Amygdala (tissue), 56 donors: ENCODE measurements at places on chromosomes 6 and 20.

- no peak for DNase-seq
These were observed 373.2 kb upstream of the MMS22L start for GRCh38 chr6:97656236-97656635.

DNA sequence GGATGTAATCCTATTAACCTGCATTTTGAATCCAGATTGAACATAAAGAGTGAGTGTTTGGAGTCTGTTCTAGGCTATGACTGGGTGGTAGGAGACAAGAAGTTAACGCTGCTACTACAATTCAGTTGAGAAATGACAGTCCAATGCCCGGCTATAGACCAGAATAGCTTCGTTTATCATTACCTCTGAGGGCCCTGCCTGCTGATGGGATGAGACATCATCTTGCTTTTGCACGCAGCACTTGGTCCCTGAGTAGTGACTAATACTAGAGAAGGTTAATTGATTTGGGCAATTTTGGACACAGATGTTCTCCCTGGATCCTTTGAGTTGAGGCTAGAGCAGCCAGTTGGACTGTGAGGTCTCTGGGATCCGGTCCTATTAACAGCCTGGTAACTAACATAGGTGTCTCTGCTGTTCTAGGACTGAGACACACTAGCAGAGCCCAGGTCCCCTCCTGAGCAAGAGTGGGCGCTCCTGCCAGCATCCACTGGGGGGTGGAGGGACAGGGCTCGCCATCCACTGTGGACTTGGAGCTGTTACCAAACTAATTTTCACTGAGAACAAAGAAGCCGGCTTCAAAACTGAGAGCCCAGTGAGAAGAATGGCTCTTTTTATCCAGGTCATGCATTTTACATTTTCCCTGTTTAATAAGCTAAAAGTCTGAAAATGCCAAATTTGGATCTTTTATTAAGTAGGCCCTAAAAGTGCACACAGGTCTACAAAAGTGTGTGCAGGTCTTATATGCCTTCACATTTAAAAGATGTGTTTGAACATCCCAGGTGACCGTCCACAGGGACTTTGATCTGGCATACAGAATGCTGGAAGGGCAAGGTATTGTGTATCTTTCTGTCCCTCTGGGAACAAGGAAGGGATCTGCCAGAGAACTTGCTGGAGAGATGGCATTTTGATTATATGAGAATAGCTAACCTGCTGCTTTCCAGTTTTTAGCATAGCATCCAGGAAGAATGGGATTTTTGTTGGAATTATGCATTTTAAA, 212.5 kb downstream of the CDH4 start:
- DNase-seq = peak; percentile 15

DNA sequence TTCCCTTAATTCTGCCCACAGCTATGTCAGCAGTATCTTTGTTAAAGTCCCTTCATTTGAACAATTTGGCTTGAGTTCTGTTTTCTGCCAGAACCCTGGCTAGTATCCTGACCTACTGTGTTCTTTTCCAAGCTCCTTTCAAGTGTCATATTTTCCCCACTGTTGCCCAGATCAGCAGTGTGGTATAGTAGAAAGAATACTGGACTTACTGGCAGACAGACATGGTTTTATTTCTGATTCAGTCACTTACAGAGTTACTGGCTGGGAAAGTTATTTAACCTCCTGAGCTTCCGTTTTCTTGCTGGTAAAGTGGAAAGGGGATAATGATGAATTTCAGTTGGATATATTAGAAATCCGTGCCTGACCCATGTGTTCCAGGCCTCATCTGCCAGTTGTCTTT, 39.8 kb upstream of the RAB23 start:
- no peak for DNase-seq

DNA sequence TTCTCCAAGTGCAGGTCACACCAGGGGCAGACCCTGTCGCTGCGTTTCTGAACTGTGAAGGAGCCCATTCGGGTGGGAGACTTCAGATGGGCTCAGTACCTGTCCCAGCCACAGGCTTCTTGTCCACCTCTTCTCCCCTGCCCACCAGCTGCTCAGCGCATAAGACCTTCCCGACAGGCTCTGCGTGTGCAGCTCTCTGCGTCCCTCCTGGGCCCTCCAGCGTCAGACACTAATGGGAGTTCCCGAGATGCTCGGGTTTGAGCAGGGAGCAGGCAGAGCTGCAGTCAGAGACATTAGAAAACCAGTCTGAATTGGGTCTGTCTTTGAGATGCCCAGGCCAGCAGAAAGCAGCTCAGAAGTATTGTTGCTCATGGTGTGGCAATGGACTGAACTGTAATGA, 50.4 kb downstream of the TCP11 start:
- DNase-seq = no peak

GRCh38 chr20:41671143-41671542, 53.0 kb upstream of the CHD6 start:
- DNase-seq = no peak

- no peak for DNase-seq
These were observed 147.1 kb downstream of the MRPL14 start for GRCh38 chr6:43980004-43980795.

DNA sequence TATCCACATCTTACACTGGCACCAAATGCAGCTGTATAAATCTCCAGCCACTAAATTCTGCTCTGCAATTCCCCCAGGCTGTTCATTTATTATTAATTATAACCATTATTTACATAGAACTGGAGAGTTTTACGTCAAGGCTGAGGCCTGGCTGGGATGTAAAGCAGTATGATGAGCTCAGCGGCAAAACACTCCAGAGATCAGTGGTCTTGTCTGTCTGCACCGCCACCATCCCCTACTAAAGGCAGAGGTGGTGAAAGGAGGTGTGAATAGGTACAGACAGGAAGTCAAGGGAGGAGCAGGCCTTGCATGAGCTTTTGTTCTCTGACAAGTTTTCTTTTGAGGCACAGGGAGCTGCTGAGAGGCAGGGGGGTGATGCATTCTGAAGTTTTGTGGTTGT, 159.9 kb upstream of the PCSK2 start:
- no peak for DNase-seq
